Thyroid gland (tissue), 4 donors: ENCODE measurements at places on chromosomes 12 and 14.

GRCh38 chr12:112243255-112244110, 118.1 kb downstream of the TRAFD1 start:
- DNase-seq, result peak; percentile 55

DNA sequence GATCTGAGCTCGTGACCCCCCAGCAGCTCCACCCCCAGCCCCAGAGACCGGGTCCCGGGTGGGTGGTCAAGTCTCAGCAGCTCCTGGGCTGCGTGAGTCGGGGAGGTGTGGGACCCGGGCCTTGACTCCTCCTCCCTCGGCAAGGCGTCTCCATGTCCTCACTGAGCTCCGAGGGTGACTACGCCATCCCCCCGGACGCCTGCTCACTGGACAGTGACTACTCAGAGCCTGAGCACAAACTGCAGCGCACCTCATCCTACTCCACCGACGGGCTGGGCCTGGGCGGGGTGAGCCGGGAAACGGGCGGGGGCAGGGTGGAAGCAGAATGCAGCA, 28.1 kb downstream of the PIGH start:
- DNase-seq, result no peak

DNA sequence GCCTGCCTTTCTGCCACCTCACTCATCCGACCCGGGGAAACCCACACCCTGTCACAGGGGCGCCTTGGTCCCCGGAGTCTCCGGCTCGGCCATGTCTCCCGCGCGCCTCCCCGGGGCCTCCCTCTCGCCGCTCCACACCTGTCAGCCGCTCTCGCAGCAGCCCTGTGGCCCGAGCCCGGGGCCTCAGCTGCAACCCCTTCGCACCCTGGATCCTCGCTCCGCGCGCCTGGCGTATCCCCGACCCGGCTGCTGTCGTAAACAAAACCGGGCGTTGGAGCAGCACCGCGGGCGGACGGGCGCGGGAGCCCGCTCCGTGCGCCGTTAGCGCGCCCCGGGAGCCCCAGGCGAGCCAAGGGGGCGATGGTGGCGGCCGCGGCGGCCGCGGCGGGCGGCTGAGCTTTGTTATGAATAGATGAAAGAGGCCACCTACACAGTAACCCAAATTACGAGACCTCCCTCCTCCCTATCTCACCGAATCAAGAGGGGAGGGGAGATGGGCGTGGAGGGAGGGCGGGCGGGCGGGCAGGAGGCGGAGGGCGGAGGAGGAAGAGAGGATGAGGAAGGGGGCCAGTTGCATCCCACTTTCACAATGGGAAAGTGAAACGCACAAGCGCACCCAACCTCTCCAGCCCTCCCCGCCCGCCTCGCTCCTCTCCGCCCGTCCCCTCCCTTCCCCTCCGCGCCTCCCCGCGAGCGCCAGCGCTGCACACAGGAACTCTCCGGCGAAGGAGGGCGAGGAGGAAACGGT, at the start of gene PLXNC1:
TSS of gene PLXNC1 (plus strand) at position 587 of the 748 bp plus-strand sequence. CDS start 395 bp downstream, outside the sequence.
- DNase-seq, result peak; percentile 45

GRCh38 chr12:19485240-19485639, 45.9 kb downstream of the AEBP2 start:
- DNase-seq, result peak; percentile 14

DNA sequence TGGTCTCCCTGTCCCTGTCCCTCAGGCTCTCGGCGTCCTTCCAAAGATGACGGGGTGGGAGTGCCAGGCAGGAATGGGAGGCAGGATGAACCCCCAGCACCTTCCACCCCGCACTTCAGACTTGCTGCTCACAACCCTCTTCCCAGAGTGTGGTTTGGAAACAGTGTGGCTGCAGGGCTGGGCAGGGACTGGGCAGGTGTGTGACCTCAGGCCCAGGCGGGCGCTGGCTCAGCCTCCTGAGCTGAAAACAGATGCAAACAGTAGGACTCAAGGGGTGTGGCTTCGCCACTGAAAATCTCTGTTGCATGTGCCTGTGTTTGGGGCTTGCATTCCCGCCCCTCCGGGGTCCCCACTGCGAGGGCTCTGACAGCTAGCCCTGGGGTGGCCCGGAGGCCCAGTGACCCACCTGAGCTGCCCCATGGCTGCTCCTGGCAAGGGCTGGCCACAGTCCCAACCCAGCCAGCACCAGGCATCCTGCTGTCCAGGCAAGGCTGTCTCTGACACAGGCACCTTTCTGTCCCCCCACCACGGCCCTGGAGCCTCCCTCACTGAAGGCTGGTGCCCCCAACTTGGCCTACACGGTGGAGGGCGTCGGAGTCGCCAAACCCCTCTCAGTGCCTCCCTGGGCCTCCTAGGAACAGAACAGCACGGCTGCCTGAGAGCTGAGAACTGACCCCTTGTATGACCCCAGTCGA, 46.1 kb downstream of the BEGAIN start:
- DNase-seq, result no peak
